Esophagus squamous epithelium (tissue), 5 donors: ENCODE measurements at places on chromosomes 7 and 10.

GRCh38 chr10:81135851-81136250 lies 598.1 kb downstream of the SH2D4B start:
- no peak for DNase-seq

DNA sequence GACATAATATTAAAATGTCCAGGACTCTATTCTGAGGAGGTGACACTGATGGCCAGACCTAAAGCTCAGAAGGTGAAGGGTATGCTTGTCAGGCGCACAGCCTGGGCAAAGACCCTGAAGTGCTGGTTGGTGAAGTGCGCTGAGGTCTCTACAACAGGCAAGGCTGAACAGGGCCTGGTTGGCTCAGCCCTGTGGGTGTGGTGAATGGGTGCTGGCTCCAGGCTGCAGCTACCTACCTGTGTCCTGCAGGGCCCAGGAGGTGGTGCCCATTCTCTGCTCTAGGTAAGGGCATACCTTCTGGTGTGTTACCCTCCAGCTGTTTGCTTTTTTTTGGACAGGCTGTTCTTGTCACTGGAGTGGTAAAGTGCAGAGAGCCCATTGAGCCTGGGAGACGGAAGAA lies 85.1 kb downstream of the RAMP3 start:
- DNase-seq = no peak

DNA sequence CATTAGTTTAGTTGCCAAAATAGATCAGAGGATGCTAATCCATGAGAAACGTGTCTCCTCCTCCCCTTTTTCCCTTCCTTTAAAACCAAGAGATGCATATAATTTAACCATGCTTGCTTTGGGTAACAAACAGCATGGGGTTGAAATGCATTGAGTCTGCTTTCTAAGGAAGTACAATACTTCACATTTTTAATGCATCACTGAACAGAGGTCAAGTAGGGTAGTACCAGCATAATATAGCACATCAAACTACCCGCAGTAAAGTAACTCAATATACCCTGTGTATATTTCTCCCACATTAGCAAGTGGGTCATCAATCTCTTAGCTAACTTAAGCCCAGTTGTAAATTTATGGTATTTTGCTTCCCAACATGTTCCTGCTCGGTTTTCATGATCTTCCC lies 239.3 kb upstream of the SEMA3C start:
- DNase-seq = no peak

GRCh38 chr10:49314806-49315205 lies 15.8 kb downstream of the C10orf71 start:
- no peak for DNase-seq

- DNase-seq = no peak
Measured at GRCh38 chr7:90483251-90483650, 13.8 kb downstream of the PTTG1IP2 start.

GRCh38 chr7:156096771-156097538 lies 284.7 kb upstream of the SHH start:
- DNase-seq = no peak

GRCh38 chr7:137081321-137082093 lies 213.1 kb downstream of the CHRM2 start:
- no peak for DNase-seq

DNA sequence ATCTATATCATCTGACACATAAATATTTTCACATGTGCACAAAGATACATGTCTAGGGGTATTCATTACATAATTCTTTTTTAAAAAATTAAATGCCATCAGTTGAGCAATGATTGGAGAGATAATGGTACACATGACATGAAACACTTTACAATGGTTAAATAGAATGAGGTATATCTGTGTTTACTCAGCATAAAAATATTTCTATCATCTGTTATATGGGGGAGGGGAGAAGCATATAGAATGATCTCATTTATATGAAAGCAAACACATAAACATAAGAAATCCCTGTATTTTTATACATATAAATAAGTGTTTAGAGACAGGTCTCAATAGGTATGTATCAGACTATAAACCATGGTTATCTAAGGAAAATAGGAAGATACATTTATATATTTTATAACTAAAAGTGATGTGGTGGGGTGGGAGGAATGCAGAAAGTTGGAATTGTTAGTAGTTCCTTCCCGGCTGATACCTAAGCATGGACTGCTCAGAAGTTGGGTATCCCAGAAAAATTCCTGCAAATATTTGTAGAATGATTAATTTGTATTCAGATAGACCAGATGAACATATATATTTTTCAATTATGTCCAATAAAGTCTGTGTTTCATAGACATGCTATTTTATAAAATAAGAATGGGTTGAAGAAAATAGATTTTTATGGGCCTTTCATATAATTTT lies 75.1 kb downstream of the SHOC2 start:
- no peak for DNase-seq

GRCh38 chr10:58415757-58416156 lies 30.5 kb downstream of the TFAM start:
- DNase-seq = no peak

DNA sequence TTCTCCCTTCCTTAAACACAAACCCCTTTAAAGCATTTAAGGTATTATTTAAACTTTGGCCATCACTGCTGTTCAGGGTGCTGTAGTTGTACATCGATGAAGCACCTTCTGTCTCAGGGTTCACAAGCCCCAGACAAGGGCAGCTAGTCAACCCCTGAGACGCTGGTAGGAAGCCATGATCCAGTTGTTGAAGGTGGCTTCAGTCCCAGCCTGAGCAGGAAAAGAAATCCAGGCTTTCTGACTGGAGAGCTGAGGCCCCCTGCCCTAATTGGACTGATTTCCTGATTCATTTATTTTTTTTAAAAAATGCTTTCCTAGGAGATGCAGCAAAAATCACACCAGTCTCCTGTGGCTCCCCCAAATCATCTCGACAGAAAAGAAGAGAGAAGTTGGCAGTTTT lies 15.8 kb downstream of the CPA1 start:
- DNase-seq = no peak

DNA sequence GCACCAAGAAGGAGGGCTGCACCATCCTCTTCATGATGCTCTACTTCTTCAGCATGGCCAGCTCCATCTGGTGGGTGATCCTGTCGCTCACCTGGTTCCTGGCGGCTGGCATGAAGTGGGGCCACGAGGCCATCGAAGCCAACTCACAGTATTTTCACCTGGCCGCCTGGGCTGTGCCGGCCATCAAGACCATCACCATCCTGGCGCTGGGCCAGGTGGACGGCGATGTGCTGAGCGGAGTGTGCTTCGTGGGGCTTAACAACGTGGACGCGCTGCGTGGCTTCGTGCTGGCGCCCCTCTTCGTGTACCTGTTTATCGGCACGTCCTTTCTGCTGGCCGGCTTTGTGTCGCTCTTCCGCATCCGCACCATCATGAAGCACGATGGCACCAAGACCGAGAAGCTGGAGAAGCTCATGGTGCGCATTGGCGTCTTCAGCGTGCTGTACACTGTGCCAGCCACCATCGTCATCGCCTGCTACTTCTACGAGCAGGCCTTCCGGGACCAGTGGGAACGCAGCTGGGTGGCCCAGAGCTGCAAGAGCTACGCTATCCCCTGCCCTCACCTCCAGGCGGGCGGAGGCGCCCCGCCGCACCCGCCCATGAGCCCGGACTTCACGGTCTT lies 1.9 kb downstream of the FZD1 start:
- DNase-seq = no peak

DNA sequence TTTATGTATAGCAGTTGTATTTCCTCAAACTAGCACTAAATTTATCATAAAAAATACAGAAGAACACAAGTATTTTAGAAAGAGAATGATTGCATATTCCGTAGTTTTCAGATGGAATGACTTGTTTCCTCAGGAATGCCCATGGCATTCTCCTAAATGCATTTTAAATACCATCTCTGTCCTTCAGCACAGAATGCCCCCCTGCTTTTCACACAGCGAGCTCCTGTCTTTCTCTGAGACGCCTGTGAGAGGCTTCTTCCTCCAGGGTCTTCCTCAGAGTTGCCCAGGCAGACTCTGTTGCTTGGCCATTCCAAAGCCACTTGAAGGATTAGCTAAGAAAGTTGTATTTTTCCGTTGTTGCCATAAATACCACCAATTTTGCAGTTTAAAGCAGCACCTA lies 10.1 kb downstream of the LANCL2 start:
- no peak for DNase-seq

GRCh38 chr7:32200646-32201045 lies 130.4 kb upstream of the PDE1C start:
- no peak for DNase-seq

- no peak for DNase-seq
Measured at GRCh38 chr10:93061594-93062513, 1.3 kb downstream of the CYP26C1 start.

- no peak for DNase-seq
Measured at GRCh38 chr7:44132039-44132438, 8.7 kb upstream of the POLD2 start.

DNA sequence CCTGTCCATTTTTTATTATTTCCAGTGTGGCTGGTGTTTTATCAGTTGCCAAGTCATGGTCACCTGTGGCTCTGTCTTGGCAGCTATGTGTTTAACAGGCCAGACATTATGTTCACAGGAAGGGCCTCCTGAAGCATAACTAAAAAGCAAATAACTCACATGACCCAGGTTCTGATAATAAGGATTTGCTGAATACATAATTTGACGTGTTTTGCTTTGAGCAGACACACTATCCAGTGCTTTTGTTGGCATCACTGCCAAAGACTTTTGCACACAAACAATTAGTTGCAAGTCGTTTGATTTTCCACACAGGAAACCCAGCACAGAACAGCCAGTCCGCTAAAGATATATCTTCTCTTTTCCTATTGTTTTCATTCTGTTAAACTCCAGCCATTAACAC lies 173.6 kb downstream of the ARL4A start:
- no peak for DNase-seq

DNA sequence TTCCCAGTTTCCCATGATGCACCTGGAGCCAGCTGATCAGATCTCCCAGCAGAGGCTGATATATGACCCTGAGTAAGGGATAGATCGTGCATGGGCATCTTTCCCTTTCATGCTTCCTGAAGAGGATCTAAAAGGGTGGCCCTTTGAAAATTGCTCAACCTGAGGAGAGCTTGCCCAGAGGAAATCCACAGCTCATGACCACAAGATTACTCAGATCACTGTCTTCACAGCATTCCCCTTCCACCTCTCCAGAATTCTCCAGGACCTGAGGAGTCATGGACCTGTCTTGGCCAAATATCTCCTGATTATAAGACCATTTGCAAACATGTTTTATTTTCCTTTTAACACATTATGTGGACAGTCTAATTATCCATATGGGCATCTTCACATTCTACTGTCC lies 328.1 kb downstream of the LHFPL3 start:
- DNase-seq = no peak

- no peak for DNase-seq
Measured at GRCh38 chr7:90180011-90180585, 25.8 kb downstream of the STEAP1 start.

DNA sequence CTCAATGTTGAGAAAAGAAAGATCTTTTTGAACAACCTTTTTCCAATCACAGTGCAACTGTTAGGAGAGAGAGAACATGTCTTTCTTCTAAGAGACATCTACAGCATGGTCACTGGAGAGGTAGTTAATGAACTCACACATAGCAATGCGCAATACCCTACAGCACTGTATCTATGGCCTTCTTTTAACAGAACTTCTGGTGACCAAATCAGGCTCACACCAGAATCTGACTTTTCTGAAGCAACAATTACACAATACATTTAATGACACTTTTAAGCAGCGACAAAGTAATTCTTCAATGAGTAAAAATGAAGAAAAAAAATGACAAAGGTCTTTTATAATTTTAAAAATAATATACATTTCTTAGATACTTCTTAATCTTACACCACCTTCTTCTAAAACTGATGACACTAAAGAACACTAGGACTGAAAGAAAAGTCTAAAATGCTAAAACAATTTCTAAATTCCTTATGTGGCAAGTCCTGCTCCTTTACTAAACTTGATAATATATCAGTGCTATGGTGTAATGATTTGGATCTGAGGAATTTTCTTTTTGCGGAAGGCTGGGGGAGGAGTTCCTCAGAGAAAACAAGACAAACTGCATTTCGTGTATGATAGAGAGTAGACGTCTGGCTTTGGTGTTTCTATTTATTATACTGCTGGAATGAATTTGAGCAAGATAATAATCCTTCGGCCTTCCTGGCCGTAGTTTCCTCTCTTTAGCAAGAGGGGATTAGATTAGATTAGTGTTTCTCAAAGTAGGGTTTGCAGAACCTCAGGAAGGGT lies 166.3 kb downstream of the ZNF438 start:
- DNase-seq = no peak

DNA sequence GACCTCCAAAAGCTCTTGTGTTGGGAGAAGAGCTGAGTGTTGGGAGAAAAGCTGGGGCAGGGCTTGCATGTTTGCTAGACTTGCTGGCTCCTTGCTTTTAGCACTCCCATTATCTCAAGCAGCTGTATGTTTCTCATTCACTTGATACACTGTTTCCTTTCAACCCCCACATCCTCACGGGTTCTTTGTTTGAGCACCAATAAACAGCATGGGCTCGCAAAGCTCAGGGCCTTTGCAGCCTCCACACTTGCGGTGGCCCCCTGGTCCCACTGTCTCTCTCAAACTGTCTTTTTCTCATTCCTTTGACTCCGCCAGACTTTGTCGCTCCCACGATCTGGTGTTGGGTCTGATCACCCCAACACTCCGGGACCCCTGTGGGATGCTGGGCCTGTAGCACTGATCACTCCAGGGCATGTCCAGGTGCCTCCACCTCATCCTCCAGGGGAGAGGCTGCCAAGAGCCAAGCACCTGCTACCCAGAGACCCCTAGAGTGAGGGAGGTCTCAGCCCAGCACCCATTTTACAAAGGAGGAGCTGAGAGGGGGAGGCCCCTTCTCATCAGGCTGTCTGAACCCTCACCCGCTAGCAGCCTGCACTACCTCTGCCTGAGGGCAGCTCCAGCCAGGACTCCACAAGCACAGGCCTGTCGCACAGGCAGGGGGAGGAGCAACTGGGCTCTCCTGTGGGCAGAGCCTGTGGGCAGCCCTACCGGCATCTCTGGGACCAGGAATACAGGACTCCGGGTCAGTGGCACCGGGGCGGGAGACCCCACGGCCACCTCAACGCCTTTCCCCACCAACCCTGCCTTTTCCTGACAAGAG lies 49.1 kb upstream of the MSMB start:
- DNase-seq = no peak

- no peak for DNase-seq
Measured at GRCh38 chr7:82156168-82156567, 287.4 kb downstream of the CACNA2D1 start.

DNA sequence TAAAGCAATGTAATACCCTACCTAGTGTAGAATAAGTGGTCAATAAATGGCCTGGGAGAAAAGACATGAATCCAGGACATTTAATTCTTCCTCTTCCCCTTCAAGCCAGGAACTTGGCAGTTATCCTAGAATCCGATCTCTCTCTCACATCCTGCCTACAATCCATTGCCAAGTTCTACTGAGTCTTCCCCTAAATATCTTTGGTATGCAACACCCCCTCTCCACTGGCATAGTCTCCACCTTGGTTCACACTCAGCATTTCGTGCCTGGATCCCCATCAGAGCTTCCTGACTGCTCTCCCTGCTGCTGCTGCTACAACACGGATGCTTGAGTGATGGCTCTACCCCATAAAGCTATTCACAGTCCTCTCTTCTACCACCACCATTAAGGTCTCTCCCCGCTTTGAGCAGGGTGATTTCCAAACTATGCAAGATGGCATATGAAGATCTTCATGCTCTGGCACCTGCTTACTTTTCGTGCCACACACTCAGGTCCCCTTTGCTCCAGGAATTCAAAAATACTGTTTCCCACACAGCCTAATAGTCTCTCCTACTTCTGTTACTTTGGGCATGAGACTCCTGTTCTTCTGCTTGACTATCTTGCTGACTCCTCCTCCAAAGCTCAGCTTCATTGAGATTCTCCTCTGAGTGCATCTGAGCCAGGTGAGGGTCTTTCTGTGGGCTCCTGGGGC lies 4.8 kb downstream of the ANK3 start:
- no peak for DNase-seq
